Aorta (tissue), 5 donors: ENCODE measurements at places on chromosomes 6 and 20. TPM values are rescaled to one million over a fixed set of nuclear protein-coding genes. Genes with fewer than 3 reads are reported as not detected.

- no peaks in the 10 kb centered on the region for H3K36me3 ChIP-seq
- DNase-seq: peak; percentile 87
- no peak overlapping the region for H3K4me3 ChIP-seq
- H3K27ac ChIP-seq: no peak overlapping the region
Observed at GRCh38 chr20:50635676-50636600, 55.4 kb downstream of the RIPOR3 start.

KCNB1 gene
- 0.65 TPM for total RNA-seq

DNA sequence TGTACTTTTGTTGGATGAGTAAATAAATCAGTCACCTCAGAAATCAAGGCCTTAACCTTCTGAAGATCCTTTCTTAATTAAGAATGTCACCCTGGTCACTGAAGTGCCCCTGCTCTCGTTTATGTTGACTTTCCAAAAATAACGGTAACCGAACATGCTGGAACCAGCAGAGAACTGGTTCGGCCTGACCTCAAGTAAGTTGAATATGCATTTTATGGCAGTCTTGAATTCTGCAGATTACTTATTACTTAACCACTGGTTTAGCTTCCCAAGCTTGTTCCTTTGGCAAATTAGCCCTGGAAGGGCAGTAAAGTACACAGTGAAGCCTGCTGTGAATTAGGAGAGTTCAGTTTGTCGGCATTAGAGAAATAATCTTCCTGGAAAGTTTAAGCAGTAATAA is 12.2 kb downstream of the MAPRE1 start:
- no peak for DNase-seq
- no peaks in the 10 kb centered on the region for H3K27me3 ChIP-seq
- H3K27ac ChIP-seq: no peak overlapping the region
- H3K36me3 ChIP-seq: peaks cover 5% of the 10 kb centered on the region

GRCh38 chr6:15879371-15880261 is 216.8 kb upstream of the DTNBP1 start:
- no peaks in the 10 kb centered on the region for H3K4me1 ChIP-seq
- H3K4me3 ChIP-seq: no peak overlapping the region
- H3K27ac ChIP-seq: no peak overlapping the region
- H3K36me3 ChIP-seq: no peaks in the 10 kb centered on the region

GRCh38 chr6:150788089-150788488 is 77.4 kb upstream of the MTHFD1L start:
- no peak overlapping the region for H3K27ac ChIP-seq
- peaks cover 3% of the 10 kb centered on the region for H3K36me3 ChIP-seq
- no peaks in the 10 kb centered on the region for H3K27me3 ChIP-seq
- H3K4me3 ChIP-seq: no peak overlapping the region

PPP1R16B gene
- 17.6 TPM for total RNA-seq

- DNase-seq: no peak
- H3K27me3 ChIP-seq: peaks cover 2% of the 10 kb centered on the region
- no peaks in the 10 kb centered on the region for H3K4me1 ChIP-seq
- H3K36me3 ChIP-seq: no peaks in the 10 kb centered on the region
Observed at GRCh38 chr6:129946439-129947140, 71.8 kb upstream of the L3MBTL3 start.

SOX4 gene
- total RNA-seq: 25.2 TPM

TCF15 gene
- total RNA-seq: 1.0 TPM

SPATA25 gene
- total RNA-seq: 2.9 TPM

- H3K36me3 ChIP-seq: no peaks in the 10 kb centered on the region
- no peaks in the 10 kb centered on the region for H3K27me3 ChIP-seq
- no peak overlapping the region for H3K27ac ChIP-seq
Observed at GRCh38 chr6:15953152-15953880, 175.6 kb upstream of the MYLIP start.

CNBD2 gene
- total RNA-seq: 2.5 TPM

DNA sequence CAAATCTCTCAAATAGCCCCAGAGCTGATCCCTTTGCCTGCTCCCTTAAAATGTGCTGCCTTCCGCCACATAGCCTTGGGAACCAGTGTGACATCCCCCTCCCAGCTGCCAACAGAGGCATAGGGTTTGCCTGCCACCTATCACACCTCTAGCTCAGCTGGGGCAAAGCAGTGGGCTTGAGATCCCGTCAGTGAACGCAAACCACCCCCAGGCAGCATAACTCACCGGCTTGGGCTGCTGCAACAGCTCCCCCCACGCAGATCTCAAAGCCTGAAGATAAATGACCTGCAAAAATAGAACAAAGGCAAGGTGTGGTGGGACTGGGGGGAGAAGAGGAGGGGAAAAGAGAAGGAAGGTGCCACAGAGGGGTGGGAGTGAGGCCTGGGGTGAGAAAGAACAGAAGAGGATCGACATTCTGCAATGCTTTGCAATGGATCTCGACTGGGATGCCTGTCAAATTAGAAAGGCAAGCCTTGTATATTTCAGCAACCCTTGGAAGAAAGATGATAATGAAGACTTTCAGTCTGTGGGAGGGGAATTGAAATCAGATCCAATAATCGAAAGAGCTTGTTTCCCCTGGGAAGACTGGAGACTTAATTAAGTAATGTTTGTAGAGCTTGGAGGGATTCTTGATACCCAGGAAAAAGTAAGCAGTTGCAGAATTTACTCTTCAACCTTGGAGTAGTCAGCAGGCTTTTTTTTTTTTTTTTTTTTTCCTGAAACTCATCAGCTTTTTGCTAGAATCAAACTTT is 1.3 kb downstream of the PDYN start:
- H3K27me3 ChIP-seq: no peaks in the 10 kb centered on the region
- DNase-seq: no peak
- no peak overlapping the region for H3K4me3 ChIP-seq
- no peaks in the 10 kb centered on the region for H3K36me3 ChIP-seq

- H3K4me1 ChIP-seq: no peaks in the 10 kb centered on the region
- no peak overlapping the region for H3K4me3 ChIP-seq
- no peak overlapping the region for H3K27ac ChIP-seq
- peak; percentile 64 for DNase-seq
Observed at GRCh38 chr6:152552616-152553209, 84.4 kb downstream of the SYNE1 start.

- no peak overlapping the region for H3K4me3 ChIP-seq
- H3K36me3 ChIP-seq: no peaks in the 10 kb centered on the region
- H3K4me1 ChIP-seq: no peaks in the 10 kb centered on the region
- peak; percentile 32 for DNase-seq
- H3K27me3 ChIP-seq: no peaks in the 10 kb centered on the region
Observed at GRCh38 chr6:43968110-43968965, 158.9 kb downstream of the MRPL14 start.

WDR46 gene
- 40.6 TPM for total RNA-seq

- DNase-seq: no peak
- H3K4me3 ChIP-seq: no peak overlapping the region
- no peaks in the 10 kb centered on the region for H3K4me1 ChIP-seq
- no peaks in the 10 kb centered on the region for H3K36me3 ChIP-seq
- no peak overlapping the region for H3K27ac ChIP-seq
Observed at GRCh38 chr6:120894077-120894476, 440.2 kb downstream of the TBC1D32 start.

- DNase-seq: no peak
- H3K4me1 ChIP-seq: peaks cover 2% of the 10 kb centered on the region
- no peak overlapping the region for H3K4me3 ChIP-seq
- peak overlapping the region; percentile 28 for H3K27ac ChIP-seq
- H3K36me3 ChIP-seq: no peaks in the 10 kb centered on the region
- H3K27me3 ChIP-seq: no peaks in the 10 kb centered on the region
Observed at GRCh38 chr20:41223112-41223511, 85.8 kb downstream of the PLCG1 start.

GRCh38 chr20:49642816-49643215 is 70.9 kb downstream of the B4GALT5 start:
- H3K27ac ChIP-seq: no peak overlapping the region
- DNase-seq: no peak
- H3K4me1 ChIP-seq: no peaks in the 10 kb centered on the region

GRCh38 chr6:51968265-51968664 is 119.1 kb downstream of the PKHD1 start:
- H3K4me3 ChIP-seq: no peak overlapping the region
- no peak for DNase-seq
- H3K4me1 ChIP-seq: no peaks in the 10 kb centered on the region
- H3K27me3 ChIP-seq: no peaks in the 10 kb centered on the region

PRDM1 gene
- 10.5 TPM for total RNA-seq

GRCh38 chr20:41370176-41370575 is 3.6 kb upstream of the EMILIN3 start:
- no peaks in the 10 kb centered on the region for H3K36me3 ChIP-seq
- no peak overlapping the region for H3K27ac ChIP-seq
- no peaks in the 10 kb centered on the region for H3K27me3 ChIP-seq
- DNase-seq: no peak
